Activated CD4-positive, alpha-beta T cell treated with anti-CD3 and anti-CD28 coated beads, Interleukin-2, amount 10 ng/mL, durations not matched to agents 7 days and 5 days (primary cell): ENCODE measurements at places on chromosomes 5 and 9.

DNA sequence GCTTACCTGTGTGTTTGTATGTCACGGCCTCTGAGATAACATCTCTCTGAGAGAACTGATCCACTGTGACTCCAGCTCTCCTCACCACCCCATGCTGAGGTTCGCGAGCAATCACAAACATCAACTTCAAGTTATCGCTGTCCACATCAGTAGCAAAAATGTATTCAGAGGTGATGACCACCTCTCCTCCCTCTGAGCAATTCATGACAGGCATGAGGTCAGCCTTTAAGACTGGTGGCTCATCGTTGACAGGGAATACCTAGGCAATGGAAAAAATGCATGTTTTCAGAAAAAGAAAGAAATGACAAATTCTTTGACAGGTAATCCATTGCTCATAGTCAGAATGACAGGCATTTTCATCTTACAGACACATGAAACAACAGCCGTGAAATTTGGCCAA lies 90.3 kb upstream of the CER1 start:
- no peak for DNase-seq

DNA sequence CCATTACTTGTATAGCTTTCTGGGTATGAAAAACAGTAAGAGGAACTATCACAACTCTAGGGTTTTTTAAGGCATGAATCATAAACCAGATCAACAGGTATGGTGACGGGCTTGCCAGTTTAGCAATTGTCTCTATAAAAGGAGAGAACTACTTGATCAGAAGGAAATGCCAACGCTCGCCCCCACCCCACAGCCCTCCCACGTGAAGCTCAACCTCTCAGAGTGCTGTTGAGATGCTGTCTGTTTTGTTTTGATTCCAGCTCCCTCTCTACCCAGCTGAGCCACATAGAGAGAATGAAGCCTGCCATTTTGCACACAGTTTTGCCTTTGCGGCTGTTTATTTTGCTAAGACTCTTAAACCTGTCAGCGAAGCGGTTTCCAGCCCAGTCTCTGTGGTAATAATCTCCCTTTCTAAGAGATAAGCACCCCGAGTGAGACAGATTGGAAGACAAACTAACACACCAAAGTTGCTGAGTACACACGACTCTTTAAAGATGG lies 257.9 kb upstream of the ANKRD55 start:
- peak; percentile 16 for DNase-seq

DNA sequence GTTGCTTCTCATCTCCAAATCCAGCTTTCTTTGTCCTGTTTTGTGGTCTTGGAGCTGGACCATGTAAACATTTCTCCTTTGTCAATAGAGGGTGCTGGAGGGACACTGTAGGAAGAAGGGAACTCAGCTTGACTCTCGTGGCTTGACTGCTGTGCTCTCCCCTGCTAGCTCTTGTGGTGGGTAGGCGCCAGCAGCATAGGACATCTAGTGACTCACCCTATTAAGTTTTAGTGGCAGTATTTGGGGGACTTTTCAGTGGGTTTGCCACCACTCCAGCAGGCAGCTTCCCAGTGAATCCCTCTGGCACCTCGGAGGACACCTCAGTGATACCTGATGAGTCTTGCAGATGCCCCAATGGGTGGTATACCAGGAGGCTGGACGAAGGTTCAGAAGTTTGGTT lies 97.8 kb downstream of the TSSK1B start:
- no peak for DNase-seq

GRCh38 chr9:136327304-136327974 lies at the start of gene GPSM1:
GPSM1 (plus strand) TSS chr9:136327539; CDS start chr9:136327696, 157 bp downstream.
- DNase-seq = peak; percentile 23

- no peak for DNase-seq
Measured at GRCh38 chr5:133219296-133219695, 167.5 kb downstream of the HSPA4 start.

- DNase-seq = no peak
Measured at GRCh38 chr9:115289757-115290208, 171.8 kb upstream of the TNC start.

DNA sequence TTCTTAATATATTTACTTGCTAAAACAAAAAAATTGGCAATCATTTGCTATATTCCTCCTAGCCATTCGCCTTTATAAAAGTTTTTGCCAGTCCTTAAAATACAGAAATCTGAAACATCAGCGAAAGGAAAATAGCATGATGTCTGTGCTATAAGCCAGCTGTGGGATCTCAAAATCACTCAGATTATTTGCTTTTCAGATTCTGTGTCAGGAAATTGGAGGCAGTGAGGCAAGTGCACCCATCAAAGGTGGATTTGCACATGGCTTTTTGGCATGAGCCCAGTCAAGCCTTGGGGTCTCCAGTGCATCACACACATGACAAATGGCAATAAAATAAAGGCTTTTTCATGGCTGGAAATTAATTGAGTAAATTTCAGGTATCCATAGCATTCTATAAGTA lies 196.8 kb upstream of the DAPK1 start:
- DNase-seq = no peak

DNA sequence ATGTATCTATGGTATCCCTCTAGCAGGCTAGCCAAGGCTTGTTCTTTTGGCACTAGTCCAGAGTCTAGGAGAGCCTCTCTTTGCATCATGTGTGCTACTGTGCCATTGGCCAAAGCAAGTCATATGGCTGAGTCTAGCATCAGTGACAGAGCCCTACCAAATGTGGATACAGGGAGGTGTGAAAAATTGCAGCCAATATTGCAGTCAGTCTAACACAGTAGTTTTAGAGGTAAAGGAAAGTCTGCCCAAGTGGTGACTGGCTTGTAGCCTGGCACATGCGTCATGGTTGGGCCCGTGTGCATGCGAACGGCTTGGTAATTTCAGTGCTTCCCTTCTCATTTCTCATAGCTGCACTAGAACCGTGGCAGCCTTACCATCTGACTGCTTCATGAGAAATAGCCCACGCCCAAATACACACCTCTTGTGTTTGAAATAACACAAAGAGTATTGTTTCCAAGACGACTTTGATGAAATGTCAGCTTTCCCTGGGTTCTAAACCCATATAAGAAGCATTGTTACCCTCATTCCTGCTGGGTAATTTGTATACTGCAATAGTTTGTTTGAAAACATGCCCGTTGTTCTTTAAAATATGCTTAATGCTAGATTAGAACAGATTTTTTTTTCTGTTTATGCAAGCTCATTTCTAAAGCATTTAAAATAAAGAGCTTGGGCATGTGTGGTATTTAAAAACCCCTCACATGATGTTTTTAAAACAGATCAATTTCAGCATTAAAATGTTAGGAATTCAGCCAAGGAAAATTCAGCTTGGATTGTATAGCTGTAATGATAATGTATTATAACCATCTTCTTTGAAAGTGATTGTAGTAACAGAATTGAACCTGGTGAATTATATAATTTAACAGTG lies 113.2 kb downstream of the TLE4 start:
- DNase-seq = no peak

DNA sequence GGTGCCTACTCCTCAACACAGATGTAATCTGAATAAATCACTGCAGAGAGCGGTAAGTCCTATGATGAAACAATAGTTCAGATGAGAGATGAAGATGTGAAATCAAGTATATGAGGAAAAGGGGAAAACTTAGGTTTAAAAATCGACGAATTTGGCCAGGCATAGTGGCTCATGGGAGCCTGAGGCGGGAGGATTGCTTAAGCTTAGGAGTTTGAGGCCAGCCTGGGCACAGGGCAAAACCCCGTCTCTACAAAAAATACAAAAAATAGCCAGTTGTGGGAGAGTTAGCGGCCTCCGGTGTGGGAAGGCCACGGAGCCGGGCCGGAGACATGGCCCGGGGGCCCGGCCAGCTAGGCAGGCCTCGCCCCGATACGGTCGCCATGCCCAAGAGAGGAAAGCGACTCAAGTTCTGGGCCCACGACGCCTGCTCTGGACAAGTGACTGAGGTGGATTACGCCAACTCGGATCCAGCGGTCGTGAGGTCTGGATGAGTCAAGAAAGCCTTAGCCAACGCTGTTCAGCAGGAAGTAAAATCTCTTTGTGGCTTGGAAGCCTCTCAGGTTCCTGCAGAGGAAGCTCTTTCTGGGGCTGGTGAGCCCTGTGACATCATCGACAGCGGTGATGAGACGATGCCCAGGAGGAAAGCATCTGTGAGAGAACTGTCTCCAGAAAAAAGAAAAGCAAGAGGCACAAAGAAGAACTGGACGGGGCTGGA lies 62.8 kb upstream of the SUB1 start:
- DNase-seq = peak; percentile 51

- no peak for DNase-seq
Measured at GRCh38 chr9:101354765-101355708, 29.8 kb downstream of the BAAT start.

- DNase-seq = no peak
Measured at GRCh38 chr9:129746092-129746777, 6.6 kb downstream of the PTGES start.
